Stimulated activated CD4-positive, alpha-beta T cell treated with anti-CD3 and anti-CD28 coated beads, Interleukin-1b, Interleukin-23, amount 100 ng/mL, for 48 hours (primary cell): ENCODE measurements at places on chromosomes 16 and 17.

DNA sequence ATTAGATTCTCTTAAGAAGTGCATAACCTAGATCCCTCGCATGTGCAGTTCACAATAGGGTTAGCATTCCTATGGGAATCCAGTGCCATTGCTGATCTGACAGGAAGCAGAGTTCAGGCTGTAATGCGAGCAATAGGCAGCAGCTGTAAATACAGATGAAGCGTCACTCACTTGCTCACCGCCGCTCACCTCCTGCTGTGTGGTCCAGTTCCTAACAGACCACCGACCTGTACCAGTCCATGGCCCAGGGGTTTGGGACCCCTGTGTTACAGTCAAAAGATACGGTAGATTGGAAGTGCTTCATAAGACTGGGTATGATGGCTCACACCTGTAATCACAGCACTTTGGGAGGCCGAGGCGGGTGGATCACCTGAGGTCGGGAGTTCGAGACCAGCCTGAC, 2.8 kb downstream of the STAT5A start:
- no peak for DNase-seq

GRCh38 chr17:80705988-80706387, 161.3 kb downstream of the RPTOR start:
- DNase-seq = no peak

DNA sequence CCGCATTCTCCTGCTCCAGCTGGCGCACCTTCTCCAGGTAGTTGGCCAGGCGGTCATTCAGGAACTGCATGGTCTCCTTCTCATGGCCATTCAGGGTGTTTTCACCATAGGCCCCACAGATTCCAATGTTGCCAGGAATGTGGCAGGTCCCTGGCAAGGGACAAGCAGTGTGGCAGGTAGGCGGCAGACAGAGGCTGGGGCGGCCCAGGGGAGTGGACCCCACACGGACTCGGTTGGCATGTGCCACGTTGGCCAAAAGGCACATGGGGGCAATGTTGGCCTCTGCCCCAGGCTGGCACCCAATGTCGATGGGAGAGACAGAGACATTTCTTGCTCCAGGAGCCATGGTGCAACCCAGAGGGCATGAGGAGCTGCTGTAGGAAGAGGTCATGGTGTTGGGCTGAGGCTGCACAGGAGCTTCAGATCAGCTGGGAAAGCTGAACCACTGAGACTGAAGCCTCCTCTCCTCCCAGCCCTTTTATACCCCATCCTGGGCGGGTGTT, at the start of gene KRT38:
TSS of gene KRT38 (minus strand) at position 453 of the 503 bp plus-strand sequence. CDS start at position 391, 62 bp downstream.
- DNase-seq = no peak

- DNase-seq = no peak
These were observed 41.5 kb upstream of the TEKT3 start for GRCh38 chr17:15382914-15383313.

GRCh38 chr17:28425206-28425605, 19.2 kb upstream of the SLC46A1 start:
- no peak for DNase-seq

DNA sequence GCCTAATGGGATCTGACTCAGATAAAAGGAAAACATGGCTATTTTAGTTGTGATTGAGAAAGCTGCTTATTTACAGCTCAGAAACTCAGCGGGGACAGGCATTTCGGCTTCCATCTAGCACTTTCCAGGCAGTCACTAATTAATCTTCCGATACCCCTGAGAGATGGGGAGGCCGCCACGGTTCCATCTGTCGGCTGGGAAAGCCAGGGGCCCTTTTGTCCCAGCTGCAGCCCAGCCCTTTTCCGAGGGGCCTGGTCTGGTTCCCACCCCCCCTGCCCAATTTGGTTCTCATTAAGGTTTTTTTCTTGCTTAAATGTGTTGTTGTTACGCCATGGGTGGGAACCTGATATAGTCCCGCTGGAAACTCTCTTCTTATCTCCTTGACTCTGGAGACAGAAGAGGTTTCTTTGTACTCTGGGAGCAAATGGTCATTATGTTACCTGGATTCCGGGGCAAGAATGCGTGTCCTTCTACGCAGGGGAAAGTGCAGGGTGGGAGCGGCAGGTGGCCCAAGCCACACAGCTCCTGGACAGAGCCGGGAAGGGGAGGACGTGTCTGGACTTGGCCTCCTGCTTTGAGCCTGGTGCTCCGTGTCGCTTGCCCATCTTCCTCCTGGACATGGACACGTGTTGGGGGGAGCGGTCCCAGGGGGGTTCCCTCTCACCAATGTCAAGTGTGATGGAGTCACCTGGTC, 50.9 kb upstream of the GSE1 start:
- DNase-seq = no peak

GRCh38 chr17:66677201-66677981, 157.5 kb upstream of the CACNG5 start:
- no peak for DNase-seq

DNA sequence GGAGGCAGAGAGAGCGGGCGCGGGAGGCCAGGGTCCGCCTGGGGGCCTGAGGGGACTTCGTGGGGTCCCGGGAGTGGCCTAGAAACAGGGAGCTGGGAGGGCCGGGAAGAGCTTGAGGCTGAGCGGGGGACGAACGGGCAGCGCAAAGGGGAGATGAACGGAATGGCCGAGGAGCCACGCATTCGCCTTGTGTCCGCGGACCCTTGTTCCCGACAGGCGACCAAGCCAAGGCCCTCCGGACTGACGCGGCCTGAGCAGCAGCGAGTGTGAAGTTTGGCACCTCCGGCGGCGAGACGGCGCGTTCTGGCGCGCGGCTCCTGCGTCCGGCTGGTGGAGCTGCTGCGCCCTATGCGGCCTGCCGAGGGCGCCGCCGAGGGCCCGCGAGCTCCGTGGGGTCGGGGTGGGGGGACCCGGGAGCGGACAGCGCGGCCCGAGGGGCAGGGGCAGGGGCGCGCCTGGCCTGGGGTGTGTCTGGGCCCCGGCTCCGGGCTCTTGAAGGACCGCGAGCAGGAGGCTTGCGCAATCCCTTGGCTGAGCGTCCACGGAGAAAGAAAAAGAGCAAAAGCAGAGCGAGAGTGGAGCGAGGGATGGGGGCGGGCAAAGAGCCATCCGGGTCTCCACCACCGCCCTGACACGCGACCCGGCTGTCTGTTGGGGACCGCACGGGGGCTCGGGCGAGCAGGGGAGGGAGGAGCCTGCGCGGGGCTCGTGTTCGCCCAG, 1.2 kb upstream of the CBX4 start:
- DNase-seq = no peak

DNA sequence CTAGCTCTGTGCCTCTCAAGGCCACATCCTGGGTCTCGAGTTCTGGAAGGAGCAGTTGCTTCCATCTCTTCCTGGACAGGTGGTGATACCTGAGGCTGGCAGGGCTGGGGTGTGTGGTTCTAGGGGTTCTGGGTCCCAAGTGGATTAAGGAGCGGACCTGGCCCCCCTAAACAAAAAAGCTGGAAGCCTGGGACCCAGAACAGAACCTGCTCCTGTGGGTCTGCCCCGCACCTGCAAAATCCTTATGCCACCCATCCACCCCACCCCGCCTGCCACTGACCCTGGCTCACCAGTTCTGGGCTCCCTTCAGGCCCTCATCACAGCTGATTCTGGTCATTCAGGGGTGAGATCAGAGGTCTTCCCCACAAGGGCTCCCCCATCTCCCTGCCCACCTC, 44.8 kb downstream of the ADCY7 start:
- DNase-seq = no peak
